ENCODE measurements at places on chromosomes 2 and 18. TPM values are rescaled to one million over a fixed set of nuclear protein-coding genes. Genes with fewer than 3 reads are reported as not detected.

GRCh38 chr2:215746887-215747615 is 266.3 kb downstream of the MREG start:
- no peak for DNase-seq

- peak; percentile 39 for DNase-seq
Observed at GRCh38 chr2:182866461-182867406, at the start of gene FRZB. Gene FRZB (minus strand): TSS chr2:182866637. CDS start chr2:182866552, 85 bp downstream.

GRCh38 chr2:53994818-53995808 is 24.3 kb upstream of the PSME4 start:
- peak; percentile 34 for DNase-seq

GRCh38 chr2:41900101-41900577 is 147.7 kb upstream of the PKDCC start:
- DNase-seq: no peak

Gene CASP8
- 49.4 TPM for total RNA-seq

Gene CYTIP
- 71.6 TPM for total RNA-seq

- DNase-seq: no peak
Observed at GRCh38 chr2:7096726-7097352, 179.6 kb downstream of the RNF144A start.

- no peak for DNase-seq
Observed at GRCh38 chr18:34590503-34590902, 119.6 kb upstream of the DTNA start.

GRCh38 chr2:209876211-209876610 is 104.6 kb downstream of the UNC80 start:
- DNase-seq: no peak

GRCh38 chr2:240455647-240456446 is 20.4 kb downstream of the GPC1 start:
- DNase-seq: no peak

- no peak for DNase-seq
Observed at GRCh38 chr2:234677758-234678538, 181.1 kb upstream of the ARL4C start.

DNA sequence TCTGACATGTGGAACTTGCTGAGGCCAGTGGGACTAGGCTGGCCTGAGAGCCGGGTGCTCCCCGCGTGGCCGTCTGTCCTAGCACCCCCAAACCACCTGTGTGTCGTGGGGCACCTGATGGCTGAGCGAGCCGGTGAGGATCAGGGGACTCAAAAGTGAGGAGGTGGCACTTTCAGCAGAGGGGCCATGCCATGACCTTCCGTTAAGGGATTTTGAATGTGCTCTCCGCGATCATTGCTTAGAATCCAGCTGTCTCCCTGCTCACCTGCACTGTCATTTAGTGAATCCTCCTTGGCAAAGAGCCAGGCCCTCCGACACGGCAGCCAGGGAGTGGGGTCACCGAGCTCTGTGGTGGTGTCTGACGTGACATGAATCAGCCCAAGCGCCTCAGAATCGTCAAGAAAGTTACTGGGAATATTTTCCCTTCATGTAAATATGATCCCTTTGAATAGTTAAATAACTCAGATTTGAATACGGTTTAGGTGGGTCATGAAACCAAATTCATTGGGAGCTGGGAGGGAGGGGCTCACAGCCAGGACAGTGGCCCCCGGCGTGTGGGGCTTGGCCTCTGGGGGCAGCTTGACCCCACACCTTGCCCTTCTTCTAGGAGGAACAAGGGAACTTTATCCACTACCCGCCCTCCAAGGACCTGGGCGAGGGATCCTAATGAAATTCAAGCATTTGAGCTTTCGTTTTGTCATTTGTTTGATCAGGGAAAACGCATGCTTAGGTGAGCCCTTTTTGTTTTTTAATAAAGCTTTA is 9.5 kb downstream of the NFATC1 start:
- no peak for DNase-seq

DNA sequence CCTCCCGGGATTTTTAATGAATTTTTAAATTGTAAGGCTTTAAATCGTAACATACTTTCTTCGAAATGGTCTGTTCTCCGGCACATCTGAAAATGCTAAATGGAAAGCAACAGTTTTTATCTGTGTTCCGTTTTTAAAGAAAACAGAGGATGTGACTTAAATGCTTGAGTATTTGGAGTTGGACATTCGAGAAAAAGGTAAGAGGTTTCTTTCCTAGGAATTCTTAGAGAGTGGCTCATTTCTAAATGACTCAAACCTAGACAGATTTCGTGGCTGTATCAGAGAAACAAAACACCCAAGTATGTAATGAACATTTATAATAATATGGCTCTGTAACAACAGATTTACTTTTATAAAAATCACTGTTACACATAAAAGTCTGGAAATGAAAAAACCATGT is 177.6 kb upstream of the CCDC68 start:
- no peak for DNase-seq

Gene TMEM17
- total RNA-seq: 1.0 TPM

DNA sequence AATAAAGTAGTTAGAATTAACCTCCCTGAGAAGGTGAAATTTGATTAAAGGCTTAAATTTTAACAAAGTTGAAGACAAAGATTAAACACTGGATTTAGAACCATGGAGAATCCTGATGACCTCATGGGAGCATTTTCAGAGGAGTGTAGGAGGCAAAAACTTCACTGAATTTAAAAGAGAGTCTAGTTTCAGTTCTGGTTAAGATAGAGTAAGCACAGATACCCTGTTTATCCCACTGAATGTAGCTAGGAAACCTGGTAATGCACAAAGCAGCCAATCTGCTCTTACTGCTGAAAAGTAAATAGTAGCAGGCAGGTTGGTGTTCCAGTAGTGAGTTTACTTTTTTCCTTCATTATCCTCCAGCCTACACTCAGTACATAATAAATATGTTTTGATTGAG is 654.9 kb upstream of the SYT4 start:
- no peak for DNase-seq

DNA sequence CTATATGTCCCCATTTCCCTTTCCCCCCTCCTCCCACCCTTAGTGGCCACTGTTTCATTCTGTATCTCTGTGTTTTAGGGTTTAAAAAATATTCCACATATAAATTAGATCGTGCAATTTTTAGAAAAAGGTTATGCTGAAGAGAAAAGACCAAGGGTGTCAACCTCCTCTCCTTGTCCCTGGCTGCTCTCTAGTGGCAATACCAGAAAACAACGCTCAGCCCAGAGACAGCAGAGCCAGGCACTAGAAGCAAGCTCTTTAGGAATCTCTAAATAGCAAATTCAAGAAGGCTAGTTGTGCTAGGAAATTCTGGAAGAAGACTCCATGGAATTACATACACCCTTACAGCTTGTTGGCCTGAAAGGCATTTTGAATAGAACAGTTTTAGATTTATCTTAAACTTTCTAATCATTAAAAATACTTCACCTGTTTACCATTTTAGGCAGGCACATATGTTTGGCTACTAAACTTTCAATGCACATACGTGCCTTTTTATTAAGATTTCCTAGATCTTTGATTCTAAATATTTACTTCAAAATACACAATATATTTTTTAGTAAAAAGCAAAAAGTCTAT is 35.1 kb upstream of the RASGRP3 start:
- no peak for DNase-seq

DNA sequence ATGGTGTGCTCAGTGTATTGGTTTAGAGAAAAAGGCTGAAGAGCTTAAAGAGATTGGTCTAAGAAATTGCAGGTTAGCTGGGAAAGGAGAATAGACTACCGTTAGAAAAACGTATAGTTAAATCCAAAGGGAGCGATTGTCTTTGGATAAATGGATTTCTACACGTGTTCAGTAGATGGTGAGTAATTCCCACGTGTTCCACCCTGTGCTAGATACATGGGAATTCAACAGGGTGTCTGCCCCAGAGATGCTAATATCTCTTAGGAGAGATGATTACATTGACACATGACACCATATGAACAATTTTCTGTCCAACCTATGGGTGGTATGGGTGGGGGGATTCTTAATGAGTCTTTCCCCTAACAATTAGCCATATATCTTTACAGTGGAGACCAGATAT is 99.8 kb downstream of the TDRD15 start:
- DNase-seq: no peak

DNA sequence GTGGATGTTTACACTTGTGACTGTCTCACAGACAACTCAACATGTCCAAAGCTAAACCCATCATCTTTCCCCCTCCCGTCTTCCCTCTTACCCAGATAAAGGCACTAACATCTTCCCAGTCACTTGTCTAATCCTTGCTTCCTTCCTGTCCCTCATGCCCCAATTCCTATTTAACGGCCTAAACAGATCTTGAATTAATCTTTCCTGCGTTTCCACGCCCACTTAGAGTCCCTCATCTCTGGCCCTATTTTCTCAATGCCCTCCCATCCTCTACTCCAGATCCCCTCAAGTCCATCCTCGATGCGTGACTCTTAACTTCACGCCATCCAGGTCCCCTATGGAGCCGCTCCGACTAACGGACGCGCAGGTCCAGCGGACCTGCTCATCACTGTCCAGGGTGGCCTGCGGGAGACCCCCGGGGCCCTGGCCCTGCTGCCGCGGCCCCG is 682 bp upstream of the SCLY start:
- peak; percentile 18 for DNase-seq

- no peak for DNase-seq
Observed at GRCh38 chr2:149357058-149357457, 26.7 kb downstream of the LYPD6 start.

Gene ZNF396
- total RNA-seq: 1.7 TPM

DNA sequence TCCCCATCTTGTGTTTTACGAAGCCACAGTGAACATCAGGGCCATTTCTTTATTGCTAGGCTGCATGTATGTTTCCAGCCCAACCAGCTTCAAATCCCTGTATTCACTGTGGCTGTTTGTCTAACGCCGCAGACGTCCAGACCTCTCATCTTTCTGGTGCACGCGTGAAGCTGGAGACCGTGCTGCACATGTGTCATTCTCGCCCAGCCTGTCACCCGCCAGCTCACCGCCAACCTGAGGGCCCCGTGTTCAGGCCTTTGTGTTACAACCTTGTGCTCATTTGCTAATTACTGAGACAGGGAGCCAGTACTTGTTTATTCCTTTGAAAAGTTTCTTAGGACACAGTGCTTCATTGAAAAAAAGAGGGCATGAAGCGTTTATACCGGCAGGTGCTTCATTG is 21.4 kb downstream of the SALL3 start:
- no peak for DNase-seq

Gene MRPL30
- total RNA-seq: 39.9 TPM

- DNase-seq: no peak
Observed at GRCh38 chr2:86621280-86621943, 2.3 kb downstream of the RNF103 start.

DNA sequence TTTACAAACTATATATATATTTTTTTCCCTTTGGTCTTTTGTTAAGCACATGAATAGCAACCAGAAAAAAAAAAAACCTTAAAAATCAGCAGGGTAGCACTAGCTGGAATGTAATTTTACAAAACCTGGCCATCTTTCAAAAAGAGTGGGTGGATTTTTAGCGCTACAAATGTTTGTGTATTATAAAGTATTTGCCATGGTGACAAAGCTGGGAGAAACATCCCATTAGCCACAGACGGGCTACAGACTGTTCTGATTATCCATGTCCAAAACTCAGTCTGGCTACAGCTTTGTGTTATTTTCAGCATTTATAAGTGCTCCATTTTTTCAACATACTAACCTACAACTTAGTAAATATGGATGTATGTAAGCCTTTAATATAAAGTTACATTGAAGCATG is 249.5 kb upstream of the TANK start:
- DNase-seq: no peak

Gene ALPP
- 0.09 TPM for total RNA-seq

GRCh38 chr18:58502628-58503027 is 126.3 kb downstream of the ALPK2 start:
- DNase-seq: no peak

Gene STARD6
- total RNA-seq: 0.09 TPM

GRCh38 chr18:45241271-45241670 is 374.0 kb upstream of the SLC14A2 start:
- no peak for DNase-seq

Measured in thymus (tissue), 14 donors.